T47D (cell line): ENCODE measurements at places on chromosomes 4 and X.

- DNase-seq, result no peak
Observed at GRCh38 chr4:75686346-75686745, 13.1 kb upstream of the G3BP2 start.

DNA sequence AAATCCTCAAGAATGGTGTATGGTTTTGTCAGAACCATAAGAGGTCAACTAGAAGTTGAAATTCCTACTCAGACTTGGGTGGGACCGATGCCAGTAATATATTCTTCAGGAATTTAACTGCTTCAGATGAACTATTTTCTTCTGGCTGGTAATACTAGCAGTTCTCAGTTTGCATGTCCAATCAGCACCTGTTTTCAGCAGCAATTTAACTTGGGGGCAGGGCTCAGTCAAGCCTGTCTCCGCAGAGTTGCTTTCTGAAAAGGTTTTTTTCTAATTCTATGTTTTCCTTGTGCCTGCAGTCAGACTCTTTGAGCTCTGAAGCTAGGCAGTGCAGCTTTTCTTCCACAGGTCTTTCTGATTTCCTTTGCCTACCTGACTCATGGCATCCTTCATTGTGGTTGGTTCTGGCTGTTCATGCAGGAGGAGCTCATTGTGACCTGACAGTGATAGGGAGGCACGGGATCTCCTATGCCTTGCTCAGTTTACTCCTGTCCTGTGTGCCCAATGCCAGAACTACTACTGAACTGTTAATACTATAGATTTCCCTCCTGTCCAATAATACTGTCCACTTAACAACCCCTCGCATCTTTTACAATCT lies 17.3 kb upstream of the FMR1 start:
- DNase-seq, result no peak

- DNase-seq, result no peak
Observed at GRCh38 chrX:131818297-131818936, 204.7 kb upstream of the STK26 start.

GRCh38 chr4:149914119-149915115 lies 98.8 kb upstream of the IQCM start:
- DNase-seq, result peak; percentile 52

DNA sequence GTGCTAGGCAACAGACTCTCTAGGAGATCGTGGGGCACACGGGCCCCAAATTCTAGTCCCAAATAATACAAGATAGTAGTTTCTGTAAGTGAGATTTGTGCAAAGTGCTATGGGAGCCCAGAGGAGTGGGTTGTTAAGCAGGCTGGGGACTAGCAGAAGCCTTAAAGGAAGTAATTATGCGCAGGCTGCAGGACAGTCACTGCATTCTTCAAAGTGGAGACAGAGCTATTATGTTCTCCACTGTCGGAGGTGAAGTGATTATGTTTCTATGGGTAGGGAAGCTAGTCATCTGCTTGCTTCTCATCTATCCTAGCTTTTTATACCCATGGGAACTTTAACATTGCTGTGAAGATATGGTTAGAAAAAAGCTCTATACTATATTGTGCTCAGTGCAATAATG lies 154.2 kb downstream of the CPE start:
- no peak for DNase-seq

GRCh38 chr4:89071311-89071710 lies 14.3 kb upstream of the FAM13A start:
- DNase-seq, result no peak

DNA sequence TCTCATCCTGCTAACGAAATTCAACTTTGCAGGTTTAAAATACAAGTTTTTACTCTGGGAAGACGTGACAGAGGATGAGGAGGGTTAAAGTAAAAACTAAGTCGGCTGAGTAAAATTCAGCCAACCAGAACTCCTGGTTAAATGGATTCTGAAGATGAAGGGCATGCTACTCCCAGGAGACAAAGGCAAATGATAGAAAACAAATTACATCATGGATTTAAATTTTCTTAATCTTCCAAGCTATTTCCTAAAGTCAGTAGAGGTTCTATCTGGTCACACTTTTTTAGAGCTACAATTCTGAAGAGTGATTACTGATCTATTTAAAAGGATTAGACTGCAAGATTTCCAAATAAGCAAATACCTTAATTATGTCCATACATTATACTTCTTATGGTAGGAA lies 47.9 kb downstream of the ZNF827 start:
- DNase-seq, result no peak

GRCh38 chr4:140238351-140239056 lies 84.5 kb upstream of the MAML3 start:
- peak; percentile 86 for DNase-seq

DNA sequence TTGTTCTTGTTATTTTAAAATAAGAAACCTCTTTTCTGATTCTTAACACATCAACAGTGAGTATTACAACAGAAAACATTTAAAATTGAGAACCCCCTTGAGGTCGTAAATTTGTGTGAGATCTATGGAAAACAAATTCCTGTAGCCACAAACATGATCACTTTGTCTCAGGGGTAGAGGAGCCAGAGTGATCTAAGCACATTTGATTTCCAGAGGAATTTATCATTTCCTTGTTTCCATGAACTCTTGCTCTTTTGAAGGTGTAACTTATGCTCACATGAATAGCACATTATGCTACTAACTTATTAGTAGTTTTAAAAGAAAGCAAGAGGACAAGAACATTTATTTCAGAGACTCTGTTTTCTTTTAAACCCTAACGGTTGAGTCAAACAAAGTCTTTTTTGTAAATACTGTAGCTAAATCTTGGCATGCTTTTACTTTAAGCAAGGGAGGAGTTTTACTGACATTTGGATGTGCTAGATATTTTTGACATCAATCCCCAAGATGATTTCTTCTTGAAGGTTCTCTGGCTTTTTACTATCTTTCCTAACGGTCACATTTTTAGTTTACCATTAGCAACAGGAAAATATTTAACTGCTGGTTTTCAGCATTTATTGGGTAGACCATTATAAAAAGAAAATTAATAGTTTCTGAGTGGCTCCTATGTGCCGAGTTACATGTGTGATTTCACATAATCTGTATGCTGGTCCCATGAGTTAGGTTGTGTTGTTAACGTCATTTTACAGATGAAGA lies 27.9 kb upstream of the ZCCHC12 start:
- DNase-seq, result no peak
